ENCODE measurements at places on chromosomes 7 and 10.

DNA sequence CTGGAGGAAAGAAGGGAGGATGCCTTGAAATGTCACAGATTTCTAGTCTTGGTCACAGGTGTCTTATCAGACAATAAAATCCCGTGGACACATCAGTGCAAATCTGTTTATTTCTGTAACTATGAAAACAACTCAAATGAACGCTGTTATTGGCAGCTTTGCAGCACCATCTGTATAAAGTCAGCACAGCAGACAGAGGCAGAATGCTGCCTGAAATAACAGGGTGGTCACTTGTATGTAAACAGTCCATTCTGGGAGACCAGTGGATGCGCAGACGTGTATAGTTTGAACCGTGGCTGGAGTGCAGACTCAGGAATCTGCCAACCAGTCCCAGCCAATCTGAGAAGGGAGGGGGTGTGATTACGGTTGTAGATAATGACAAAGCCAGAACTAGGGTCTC, 54.8 kb downstream of the SEC23IP start:
- no peak for DNase-seq

DNA sequence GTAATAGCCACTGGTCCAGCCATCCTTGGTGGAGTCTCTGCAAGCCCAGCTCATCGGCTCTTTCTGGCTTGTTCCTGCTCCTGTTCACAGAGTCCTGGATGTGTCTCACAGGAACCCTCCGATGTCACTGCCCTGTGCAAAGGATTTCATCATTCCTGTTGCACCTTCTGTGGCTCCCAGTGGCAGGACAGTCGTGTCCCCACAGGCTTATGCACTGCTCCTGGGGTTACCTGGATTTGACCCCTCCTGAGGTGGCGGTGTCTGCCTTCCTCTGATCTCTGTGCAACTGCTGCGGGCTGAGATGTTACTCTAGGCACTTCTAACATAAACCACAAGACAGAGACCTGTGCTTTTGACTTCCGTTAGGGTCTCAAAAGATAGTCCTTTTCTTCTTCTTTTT, 30.6 kb downstream of the APBB1IP start:
- no peak for DNase-seq

DNA sequence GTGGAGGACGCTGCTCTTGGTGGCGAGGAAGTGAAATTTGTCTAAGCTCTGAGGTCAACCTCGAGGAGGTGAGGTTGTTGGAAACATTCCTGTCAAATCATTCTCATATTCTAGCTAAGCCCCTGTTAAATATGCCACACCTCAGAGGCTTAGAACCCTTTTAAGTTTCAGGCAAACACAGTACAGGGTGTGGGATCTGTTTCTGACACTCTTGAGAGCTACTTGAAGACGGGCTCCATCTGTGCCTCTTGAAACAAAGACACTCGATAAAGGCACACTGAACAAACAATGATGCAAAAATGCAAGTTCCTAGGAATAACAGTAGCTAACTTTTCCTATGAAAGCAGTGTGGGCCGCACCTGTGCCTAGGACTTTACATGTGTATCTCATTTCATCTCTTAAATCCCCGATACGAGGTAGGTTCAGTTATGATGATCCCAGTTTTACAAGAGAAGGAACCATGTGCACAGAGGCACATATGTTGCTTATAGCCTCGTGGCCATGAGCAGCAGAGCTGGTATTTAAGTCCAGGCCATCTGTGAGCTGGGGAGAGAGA, 299.2 kb downstream of the CCDC3 start:
- no peak for DNase-seq

DNA sequence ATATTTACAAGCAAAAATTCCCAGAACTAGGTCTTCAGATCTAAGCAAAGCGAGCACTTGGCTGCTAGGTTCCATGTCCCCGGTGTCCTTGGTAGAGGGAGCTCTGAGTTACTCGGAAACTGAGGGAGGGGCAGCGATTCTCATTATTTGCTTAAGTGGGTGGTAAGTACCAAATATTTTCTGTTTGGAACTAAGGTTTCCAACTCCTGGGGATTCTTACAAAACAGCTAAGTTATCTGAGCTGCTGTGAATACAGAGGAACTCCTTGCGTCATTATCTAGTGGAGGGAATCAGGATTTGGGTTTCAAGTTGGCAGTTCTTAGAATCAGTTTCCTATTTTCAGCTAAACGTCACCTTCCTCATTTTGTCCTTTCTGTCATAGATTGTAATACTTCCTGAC, 76.8 kb upstream of the IKZF1 start:
- DNase-seq: no peak

GRCh38 chr10:49649936-49650723, 29.3 kb upstream of the C10orf53 start:
- no peak for DNase-seq

DNA sequence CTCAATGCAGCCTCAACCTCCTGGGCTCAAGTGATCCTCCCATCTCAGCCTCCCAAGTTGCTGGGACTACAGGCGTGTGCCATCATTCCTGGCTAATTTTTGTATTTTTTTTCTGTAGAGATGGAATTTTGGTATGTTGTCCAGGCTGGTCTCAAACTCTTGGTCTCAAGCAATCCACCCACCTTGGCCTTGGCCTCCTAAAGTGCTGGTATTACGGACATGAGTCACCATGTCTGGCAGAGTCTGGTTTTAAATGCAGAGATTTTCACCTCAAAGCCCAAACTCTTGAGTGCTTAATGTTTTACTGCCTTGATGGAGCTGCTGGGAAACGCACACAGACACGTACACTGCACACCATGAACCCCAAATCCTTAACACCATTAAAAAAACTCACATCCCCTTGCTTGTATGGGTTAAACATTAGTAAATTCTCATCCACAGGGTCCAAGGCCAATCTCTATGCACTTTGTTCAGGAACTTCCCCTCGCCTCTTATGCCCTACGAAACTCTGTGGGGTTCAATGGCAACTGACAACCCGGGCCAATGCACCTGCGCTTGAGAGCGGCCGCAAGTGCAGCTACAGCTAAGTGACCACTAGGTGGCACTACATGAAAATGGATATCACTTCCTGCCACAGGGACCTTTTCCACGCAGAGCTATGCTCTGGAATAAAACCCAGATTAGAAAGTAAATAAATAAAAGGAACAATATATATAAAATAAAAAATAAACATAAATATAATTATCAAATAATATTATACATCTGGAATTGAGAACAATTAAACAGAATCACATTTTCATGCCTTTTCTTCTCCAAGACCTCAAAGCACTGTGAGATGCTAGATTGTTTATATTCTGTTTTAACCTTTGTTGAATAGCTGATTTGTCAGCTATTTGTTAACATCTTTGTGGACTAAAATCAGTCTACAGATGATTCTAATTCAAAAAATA, 66.9 kb upstream of the AFAP1L2 start:
- peak; percentile 32 for DNase-seq

GRCh38 chr7:19491371-19491770, 217.5 kb downstream of the POLR1F start:
- DNase-seq: no peak

- DNase-seq: no peak
These were observed 49.4 kb upstream of the RET start for GRCh38 chr10:43027331-43027955.

DNA sequence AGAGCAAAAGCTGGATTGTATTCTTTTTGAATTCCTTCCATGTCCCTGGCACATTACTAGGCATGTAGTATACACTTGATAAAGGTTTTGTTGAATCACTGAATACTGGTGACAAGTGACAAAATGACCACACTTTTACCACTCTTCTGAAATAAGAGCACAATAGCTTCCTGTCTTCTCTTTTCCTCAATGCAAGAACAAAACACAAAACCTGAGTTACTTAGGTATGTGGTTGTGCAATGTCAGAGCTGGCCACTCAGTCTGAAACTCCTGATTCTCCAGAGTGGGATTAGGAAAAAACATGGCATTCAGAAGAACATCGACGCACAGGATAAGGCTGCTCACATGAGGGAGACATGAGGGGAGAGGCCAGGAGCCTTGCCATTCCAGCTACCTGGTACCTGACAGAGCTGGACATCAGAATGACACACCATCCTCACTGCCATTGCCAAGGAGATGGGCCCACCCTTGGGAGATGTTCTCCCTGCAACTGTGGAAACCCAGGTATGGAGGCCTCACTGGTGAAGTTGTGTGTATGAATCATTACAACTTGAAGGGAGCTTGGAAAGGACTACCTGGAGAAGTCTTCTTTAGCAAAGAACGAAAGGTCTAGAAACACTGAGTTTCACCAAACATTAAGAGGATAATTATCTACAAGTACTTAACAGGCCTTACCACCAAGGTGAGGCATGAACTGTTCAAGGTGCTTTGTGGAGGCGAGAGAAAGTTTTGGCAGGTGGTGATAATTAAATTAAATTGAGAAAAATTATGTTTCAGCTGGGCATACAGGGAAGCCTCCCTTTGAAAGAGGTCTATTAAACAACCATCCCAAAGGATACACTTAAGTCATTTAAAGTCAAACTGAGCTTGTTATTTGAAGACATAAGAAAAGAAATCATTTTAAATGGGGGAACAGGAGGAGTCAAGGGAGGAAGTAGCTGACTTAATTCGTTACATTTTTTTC, 246.5 kb upstream of the AOAH start:
- no peak for DNase-seq

DNA sequence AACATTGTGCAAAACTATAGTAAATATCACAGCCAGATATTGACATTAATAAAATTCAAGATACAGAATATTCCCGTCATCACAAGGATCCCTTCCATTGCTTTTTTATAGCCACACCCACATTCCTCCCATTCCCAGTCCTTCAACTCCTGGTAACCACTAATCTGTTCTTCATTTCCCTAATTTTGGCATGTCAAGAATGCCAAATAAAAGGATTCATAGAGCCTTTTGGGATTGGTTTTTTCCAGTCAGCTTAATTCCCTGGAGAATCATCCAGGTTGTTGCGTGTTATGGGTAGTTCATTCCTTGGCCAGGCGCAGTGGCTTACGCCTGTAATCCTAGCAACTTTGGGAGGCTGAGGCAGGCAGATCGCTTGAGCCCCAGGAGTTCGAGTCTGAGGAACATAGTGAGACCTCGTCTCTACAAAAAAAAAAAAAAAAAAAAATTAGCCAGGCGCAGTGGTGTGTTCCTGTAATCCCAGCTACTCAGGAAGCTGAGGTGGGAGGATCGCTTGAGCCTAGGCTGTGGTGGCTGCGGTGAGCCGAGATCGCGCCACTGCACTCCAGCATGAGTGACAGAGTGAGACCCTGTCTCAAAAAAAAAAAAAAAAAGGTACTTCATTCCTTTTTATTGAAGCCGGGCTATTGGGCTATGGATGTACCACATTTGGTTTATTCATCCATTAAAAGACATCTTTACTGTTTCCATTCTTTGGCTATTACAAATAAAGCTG, 2.7 kb downstream of the OGDH start:
- DNase-seq: no peak

DNA sequence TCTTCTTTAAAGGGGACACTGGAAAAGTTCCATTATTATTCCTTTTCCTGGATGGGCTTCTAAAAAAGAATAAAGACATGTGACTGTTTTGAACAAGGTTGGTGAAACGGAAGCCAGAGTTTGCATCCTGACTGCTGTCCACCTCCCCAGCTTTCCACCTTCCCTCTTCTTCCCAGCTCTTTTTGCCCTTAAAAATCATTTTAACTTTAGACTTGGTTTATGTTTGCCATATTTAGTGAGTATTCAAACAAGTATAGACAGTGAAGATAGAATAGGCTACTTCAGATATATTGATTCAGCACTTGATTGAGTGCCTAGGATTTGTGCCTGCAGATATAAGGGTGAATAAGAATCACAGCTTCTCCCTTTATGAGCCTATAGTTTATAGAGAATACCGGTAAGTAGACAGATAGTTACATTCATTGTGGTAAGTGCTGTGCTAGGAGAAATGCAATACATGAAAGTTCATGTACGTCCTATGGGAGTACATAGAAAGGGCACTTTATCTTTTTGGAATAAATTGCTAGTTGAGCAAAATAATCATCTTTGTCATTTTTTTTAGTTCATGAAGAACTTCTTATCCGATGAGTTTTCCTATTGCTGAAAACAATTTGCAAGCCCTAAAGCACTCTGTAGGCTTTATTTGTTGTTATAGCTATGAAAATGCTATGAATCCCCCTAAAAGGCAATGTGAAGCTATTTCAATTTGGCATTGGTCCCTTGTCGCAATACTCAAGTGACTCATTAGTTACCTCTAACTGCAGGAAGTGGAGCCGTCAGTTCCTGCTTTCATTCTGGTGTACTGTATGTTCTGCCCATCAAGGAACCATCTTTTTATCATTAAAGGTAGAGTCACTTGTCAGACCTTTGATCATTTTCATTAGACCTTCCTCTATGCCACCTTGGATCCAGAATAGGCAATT, 57.2 kb upstream of the STRIP2 start:
- DNase-seq: no peak

DNA sequence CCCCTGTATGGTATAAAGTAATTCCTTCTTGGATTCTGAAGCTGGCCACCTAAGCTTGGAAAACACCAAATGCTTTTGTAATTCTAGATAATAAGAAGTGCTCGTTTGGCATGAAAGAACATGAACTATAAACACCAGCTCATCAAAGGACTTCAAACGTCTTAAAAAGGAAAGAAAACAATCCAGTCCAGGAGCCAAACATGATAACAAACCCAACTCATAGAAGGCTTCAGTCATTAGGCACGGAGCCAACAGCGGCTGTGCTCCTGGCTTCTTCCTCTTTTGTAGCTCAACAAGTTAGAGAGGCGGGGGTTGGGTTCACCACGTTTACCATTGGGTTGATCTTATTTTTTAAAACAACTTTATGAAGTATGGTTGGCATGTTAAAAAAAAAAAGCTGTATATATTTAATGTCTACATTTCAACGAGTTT, 56.4 kb upstream of the ECHDC3 start:
- DNase-seq: peak; percentile 24

GRCh38 chr7:65912237-65912636, 39.4 kb downstream of the VKORC1L1 start:
- DNase-seq: no peak

DNA sequence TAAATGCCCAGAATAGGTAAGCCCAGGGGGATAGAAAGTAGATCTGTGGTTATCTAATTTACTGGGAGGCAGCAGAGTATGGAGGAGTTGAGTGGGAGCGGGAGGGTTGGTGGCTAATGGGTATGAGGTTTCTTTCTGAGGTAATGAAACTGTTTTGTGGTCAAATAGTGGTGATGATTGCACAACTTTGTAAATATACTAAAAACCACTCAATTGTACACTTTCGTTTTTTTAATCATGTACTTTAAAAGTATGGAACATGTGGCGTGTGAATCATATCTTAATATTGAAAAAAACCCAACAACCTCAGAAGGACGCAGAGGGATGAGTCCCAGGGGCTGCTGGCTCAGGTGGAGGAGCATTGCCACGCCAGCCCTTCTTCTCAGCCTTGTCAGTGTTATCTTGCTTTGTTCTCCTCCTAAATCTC, 118.1 kb downstream of the WDR11 start:
- DNase-seq: no peak

DNA sequence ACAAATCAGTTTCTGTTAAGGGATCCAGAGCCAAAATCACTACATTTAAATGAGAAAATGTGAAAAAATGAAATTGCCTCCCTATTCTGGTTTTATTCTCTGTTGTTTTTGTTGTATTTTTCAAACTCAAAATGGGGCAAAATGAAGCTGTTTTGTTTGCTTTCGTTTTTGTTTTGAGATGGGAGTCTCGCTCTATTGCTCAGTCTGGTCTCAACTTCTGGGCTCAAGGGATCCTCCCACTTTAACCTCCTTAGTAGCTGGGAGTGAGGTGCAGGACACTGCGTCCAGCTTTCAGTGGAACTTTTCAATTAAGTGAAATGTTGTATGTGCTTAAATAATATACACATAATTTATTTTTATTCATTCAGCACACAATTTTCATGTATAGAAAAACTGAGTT, 205.0 kb downstream of the SORCS1 start:
- DNase-seq: no peak
